Prostate gland (tissue), 2 donors: ENCODE measurements at places on chromosomes 7 and 10. TPM values are rescaled to one million over a fixed set of nuclear protein-coding genes. Genes with fewer than 3 reads are reported as not detected.

PON1 gene
- not detected for total RNA-seq

SUGCT gene
- total RNA-seq, result 3.2 TPM

BMPER gene
- 8.4 TPM for total RNA-seq

DNA sequence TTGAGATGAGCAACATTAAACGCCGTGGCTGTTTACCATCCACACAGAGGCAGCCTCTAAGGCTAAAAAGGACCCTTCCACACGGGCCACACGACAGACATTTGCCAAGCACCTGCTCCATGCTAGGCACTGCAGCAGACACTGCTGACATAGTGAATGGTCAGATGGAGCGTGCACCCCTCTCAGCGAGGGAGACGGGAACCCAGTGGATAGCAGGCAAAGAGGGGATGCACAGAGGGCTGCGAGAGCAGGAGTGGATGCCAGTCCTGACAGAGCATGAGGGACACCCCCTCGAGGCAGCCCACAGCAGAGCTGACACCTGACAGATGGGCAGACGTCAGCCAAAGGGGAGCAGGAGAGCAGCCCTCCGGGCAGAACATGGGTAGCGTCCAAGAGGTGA is 5.6 kb upstream of the STK32C start:
- no peak for DNase-seq

DNA sequence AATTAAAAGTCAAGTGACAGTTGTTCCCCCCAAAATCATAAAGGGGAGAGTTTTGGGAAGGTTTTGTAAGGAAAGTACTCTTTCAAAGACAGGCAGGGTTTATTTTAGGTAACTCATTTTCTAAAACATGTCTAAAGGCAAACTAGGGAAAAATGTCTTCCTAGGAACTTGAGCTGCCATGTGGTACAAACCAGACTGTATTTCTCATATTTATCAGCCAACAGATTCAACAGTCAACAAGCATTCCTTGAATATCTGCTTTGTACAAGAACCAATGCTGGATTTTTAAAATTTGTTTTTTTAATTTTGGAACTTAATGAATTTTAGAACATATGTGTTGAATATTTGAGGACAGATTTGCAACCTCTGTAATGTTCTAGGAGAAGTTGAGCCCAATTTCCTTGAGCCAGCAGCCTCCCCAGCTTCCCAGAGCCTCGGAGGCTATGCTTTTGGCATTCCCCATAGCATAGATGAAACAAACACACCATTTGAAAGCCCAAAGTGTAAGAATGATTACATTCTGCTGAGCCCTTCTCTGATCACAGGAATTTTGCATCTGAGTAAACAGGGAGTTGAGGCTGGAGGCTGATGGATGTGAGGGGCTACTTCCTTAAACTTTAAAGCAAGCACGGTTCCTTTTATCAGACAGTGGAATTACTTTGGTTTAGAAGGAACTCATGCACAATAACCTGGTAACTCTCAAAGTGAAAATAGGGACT is 345.1 kb downstream of the RNLS start:
- DNase-seq, result no peak

GRCh38 chr7:22831602-22832305 is 9.1 kb upstream of the TOMM7 start:
- no peak for DNase-seq
